ENCODE measurements at places on chromosomes 12 and 14.

GRCh38 chr14:97293659-97294058 lies 496.5 kb downstream of the VRK1 start:
- no peak for DNase-seq

GRCh38 chr12:98736352-98737321 lies 91.5 kb downstream of the APAF1 start:
- DNase-seq = no peak

GRCh38 chr14:55398679-55399078 lies 13.0 kb downstream of the ATG14 start:
- no peak for DNase-seq

DNA sequence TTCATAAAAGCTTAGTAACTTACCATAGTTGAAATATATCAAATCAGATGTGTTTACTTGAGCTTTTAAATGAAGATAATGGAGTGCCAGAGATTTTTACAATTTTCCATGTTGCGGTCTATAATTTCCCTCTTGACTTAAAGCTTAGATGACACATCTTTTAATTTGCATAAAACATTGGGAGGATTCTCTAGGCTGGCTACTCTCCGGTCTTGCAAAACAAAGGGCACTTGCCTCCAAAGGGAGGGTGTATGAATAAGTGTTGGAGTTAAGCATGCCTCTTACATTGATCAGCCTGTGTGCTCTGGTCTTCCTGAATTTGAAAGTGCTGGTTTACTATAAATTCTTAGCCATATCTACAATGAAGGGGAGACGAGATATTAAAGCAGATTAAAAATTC lies 336.4 kb upstream of the NAV3 start:
- DNase-seq = no peak

DNA sequence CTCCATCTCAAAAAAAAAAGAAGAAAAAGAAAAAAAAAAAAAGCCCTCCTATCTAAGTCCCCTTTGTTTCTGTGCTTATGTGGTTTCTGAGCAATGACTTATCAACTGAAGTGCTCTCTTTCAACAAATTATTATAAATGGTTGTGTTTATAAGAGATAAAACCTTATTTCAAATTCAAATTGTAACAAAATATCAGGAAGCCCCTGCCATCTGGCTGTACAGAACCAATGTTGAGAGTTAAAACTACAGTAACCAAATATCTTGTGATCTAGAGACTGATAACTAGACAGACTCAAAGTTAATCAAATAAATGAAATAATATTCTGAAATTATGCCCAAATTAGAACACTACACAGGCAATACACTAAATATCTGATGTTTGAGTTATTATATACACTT lies 143.0 kb upstream of the CPNE8 start:
- no peak for DNase-seq

DNA sequence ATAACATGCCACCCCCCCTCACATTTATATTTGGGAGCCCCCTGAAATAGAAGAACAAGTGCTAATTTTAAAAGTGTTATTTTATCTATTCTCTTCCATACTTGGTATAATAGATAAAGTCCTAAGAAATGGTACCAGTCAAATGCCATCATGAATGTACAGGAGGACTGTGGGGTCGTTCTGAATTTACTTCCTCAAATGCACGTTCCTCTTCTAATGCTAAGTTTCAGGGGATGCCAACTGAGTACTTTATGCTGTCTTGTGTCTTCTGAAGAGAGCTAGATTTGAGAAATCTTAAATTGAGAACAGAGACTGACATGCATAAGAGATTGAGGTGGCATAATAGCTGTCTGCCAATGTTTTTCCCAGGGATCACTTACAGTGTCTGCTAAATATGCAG lies 59.0 kb downstream of the CFAP54 start:
- DNase-seq = no peak

- DNase-seq = no peak
Measured at GRCh38 chr14:91230397-91231035, 14.0 kb downstream of the GPR68 start.

- no peak for DNase-seq
Measured at GRCh38 chr12:15627995-15628945, 160.9 kb downstream of the EPS8 start.

- DNase-seq = no peak
Measured at GRCh38 chr14:63624203-63624602, 17.5 kb downstream of the WDR89 start.

DNA sequence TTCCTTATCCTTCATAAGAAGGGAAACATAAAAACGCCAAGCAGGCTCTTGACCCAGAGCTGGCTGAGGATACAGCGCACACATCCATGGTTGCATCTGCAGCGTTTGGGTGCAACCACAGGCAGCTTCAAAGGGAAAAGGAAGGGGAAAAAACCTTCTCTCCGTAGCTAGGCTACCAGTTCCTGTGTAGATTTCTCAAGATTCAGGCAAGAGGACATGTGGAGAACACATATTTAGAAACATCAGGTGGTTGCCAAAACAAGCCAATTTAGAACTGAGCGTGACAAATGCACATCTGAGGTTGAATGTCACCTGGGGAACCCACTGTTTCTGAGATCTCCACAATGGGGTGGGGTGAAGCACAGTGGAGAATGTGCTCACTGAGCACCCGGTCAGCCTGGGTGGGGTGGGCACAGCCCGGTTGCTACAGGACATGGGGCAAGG lies 78.3 kb upstream of the BDKRB2 start:
- DNase-seq = no peak

- no peak for DNase-seq
Measured at GRCh38 chr14:86999036-86999435, 993.9 kb downstream of the GALC start.

GRCh38 chr12:57754411-57755193 lies at the start of gene MARCHF9:
Gene MARCHF9 (plus strand): TSS chr12:57755103. CDS start chr12:57755529, 426 bp downstream.
- peak; percentile 65 for DNase-seq

DNA sequence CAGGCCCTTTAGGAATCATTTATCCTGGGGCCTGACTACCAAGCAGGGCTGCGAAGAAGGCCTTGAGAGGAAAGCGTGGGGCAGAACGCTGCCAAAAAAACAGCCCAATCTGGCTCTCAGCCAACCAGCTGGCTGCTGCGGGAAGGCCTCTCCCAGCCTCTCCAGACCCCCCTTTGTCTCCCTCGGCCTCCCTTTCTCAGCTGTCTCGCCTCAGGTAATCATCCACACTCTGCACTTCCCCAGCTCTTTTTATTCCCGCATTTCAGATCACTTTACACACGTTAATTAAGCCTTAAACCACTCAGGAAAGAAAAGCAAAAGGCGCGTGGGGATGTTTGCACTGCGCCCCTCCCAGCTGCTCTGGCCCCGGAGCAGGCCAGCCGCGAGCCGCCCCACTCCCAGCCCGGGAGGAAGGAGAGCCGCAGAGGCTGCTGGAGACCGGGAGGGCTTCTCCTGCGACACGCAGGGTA lies 208.2 kb upstream of the FOXN3 start:
- DNase-seq = no peak

- no peak for DNase-seq
Measured at GRCh38 chr14:86491743-86492142, 961.8 kb downstream of the FLRT2 start.

DNA sequence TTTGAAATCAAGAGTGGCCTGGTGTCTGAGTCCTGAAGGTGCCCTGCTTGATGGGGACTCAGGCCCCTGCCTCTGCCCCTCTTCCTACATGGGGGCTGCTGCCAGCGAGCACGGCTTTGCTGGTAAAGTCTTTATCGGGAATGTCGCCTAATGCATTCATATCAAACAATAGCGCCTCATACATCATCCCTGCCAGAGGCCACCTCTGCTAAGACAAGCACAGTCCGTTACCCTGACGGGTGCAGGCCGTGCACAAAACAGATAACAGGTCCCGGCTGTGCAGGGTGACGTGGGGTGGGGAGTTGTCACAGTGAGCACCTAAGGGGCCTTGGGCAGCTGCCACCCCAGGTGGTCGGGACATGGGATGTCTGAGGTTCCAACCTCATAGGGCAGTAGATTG lies 68.4 kb upstream of the FAM222A start:
- no peak for DNase-seq

DNA sequence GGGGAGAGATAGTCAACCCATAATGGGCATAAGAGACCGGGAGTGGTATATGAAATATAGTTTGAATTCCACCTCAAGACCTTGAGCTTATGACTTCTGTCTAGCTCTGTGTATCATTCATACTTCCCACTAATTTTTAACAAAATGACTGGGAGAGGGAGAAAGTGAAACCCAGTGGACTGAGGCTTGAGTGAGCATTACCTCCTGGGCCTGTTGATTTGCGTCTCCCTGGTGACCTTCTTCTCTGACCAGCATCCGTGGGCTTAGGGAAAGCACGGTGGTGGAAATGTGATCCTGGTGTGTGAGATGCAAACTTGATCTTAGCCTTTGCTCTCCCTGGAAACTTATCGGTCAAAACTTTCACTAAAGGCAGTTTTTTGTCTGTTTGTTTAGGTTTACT lies 207.9 kb upstream of the BCL2L14 start:
- DNase-seq = no peak

DNA sequence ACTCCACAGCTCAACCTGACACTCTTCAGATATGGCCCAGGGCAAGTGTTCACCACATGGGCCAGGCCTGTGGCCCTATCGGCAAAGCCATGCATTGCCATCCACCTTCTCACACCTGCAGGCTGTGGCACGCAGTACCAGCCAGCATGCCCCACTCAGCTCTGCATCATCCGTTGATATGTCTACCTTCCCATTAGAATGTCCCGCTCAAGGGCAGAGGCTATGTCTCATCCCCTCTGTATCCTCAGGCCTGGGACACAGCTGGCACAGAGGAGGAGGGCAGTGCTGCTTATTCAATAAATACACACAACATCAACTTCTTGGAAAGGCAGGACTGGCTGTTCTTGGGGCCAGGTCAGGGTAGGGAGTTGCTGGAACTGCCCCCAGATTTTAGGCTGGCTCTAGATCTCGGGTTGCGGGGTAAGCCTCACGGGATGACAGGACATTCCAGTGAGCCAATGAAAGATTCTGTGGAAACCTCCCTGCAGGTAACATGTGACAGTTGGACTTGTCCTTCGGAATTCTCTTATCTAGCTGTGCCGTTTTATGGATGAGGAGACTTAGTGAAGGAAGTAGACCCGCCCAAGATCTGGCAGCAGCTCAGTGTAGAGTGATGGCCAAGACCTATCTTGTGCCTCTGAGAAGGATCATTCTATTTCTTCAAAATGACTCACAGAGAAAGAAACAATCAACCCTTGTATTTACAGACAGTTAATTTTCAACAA lies 25.6 kb downstream of the SYNE3 start:
- DNase-seq = no peak

GRCh38 chr14:50944647-50945413 lies 547 bp upstream of the PYGL start:
- DNase-seq = peak; percentile 61

GRCh38 chr12:65408441-65408840 lies 130.0 kb downstream of the MSRB3 start:
- no peak for DNase-seq

DNA sequence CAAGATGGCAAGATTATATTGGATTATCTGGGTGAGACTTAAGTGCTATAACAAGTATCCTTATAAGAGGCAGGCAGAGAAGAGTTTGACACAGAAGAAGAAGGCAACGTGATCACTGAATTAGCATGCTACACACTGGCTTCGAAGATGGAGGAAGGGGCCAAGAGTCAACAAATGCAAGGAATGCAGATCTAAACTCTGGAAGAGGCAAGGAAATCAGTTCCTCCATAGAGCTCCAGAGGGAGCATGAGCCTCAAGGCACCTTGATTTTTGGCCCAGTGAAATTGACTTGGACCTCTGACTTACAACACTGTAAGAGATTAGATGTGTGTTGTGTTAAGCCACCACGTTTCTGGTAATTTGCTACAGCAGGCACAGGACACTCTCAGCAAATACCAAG lies 536.4 kb upstream of the SEL1L start:
- DNase-seq = no peak

DNA sequence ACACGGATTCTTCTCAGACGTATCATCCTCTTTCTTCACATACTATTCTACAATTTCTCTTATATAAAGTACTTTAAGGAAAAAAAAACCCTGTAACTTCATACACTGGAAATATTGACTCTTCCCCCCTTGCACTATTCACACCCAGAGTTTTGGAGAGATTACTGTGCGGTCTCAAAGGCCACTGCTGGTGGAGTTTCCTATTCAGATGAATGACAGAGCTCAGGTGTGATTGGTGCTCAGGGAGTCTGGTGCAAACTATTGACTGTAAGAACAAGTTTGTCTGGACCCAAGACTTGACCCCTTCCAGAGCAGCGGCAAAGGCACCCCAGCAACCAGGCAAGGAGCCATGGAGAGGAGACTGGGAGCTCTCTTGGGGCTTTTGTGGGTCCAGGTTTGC lies 187.5 kb upstream of the OR4E1 start:
- no peak for DNase-seq
